Kidney epithelial cell (primary cell): ENCODE measurements at places on chromosomes 11 and 22. TPM values are rescaled to one million over a fixed set of nuclear protein-coding genes. Genes with fewer than 3 reads are reported as not detected.

The ANKK1 gene
- 0.50 and 0.75 TPM in 2 replicates for total RNA-seq

The C11orf42 gene
- not detected in 2 replicates for total RNA-seq

The DTX4 gene
- 7.4 and 9.1 TPM in 2 replicates for total RNA-seq

The PKNOX2 gene
- 0.42 and 0.68 TPM in 2 replicates for total RNA-seq

The TPBGL gene
- total RNA-seq, result 0.04 TPM in 1 of 2 replicates, not detected in the other

The MFRP gene
- not detected in 2 replicates for total RNA-seq

The SCARF2 gene
- total RNA-seq, result 33.6 and 39.9 TPM in 2 replicates

The MS4A7 gene
- not detected in 2 replicates for total RNA-seq

DNA sequence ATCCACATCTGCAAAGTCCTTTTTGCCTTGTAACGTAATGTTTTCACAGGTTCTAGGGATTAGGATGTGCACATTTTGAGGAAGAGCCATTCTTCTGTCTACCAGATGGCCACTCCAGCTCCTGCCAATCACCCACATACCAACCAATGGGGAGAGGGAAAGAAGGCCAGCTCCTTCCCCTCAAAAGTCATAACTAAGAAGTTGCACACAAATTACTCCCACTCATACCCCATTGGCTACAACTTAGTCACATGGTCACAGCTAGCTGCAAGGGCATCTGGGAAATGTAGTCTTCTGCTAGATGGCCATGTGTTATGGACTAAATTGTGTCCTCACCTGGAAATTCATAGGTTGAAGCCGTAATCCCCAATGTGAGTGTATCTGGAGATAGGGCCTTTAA, 15.4 kb upstream of the MYOD1 start:
- DNase-seq, result no peak

GRCh38 chr11:71213696-71214552, 38.5 kb downstream of the SHANK2 start:
- no peak for DNase-seq

GRCh38 chr22:28597665-28598064, 82.0 kb downstream of the TTC28 start:
- no peak for DNase-seq

DNA sequence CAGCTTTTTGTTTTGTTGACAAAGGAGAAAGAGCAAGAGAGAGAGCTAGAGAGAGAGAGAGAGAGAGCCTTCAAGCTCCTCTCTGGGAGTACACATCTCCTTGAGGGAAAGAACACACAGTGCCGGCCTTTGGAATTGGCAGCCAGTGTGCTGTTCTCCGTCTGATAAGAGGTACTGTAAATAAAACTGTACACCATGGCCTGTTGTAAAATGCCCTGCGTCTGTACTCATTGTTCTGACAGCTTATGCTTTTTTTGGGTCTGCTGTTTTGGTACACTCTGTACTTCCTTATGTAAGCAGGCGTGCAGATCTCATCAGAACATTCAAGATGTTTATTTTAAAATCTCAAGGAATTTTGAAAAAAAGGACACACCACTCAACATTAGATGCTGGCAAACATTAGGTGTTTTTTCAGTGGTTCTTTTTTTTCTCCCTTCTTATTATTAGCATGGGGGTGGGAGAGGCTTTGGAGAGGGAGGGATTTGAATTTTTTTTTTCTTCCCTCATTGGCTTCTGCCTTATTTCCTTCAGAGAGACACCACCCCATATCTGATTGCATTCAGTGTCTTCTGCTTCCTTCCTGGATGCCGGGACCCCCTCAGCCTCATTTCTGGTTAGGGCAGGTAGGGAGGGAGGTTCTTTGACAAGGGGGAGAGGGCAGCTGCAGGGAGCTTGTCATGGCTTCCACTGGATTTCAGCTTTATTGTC, 116.8 kb upstream of the NNMT start:
- DNase-seq, result no peak

GRCh38 chr11:44760477-44760872, 33.7 kb downstream of the TSPAN18 start:
- no peak for DNase-seq

DNA sequence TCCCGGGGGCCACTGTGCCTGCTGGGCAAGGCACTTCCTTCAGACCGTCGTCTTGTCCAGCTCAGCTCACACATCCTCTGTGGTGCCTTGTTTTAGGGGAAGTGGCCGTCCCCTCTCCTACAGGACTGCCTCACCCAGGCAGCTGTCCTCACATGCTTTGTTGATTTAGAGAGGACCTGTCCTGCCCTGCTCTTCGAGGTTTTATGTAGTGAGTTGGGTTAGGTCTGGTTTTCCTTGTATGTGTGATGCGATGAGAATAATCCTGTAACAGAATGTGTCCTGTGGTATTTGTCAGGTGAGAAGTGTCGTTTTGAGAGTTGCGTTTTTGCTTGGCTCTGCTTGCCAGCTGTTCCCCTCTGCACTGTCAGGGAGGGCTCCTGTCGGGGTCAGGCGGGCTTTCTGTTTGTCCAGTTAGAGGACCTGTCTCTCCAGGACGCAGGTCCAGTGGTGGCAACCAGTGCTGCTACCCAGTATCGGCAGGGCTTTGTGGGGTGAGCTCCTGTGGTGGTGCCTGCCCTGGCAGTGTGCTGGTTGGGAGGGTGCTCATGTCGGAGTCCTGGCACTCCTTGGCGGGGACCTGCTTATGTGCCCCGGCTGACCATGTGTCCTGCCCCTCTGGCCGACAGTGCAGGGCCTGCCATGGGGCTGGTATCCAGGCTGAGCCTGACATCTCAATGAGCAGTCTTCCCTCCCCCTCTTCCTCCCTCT, 41.3 kb downstream of the MUC6 start:
- DNase-seq, result no peak

GRCh38 chr11:61109671-61110070, 7.4 kb downstream of the CD5 start:
- DNase-seq, result no peak

GRCh38 chr11:86067009-86067850, 1.7 kb downstream of the PICALM start:
- no peak for DNase-seq
